Lung microvascular endothelial cell (primary cell): ENCODE measurements at places on chromosomes 4 and X. TPM values are rescaled to one million over a fixed set of nuclear protein-coding genes. Genes with fewer than 3 reads are reported as not detected.

FANCB gene
- 1.8 and 2.4 TPM in 2 replicates for total RNA-seq

SSX2B gene
- not detected in 2 replicates for total RNA-seq

PNMA5 gene
- total RNA-seq, result not detected in 2 replicates

RIPPLY1 gene
- not detected in 2 replicates for total RNA-seq

C4orf54 gene
- total RNA-seq, result under 0.01 TPM in 1 of 2 replicates, not detected in the other

GRCh38 chr4:176309046-176309445 lies 10.7 kb upstream of the SPCS3 start:
- no peak for DNase-seq

- no peak for DNase-seq
Measured at GRCh38 chr4:38866973-38867477, 581 bp upstream of the FAM114A1 start.

- no peak for DNase-seq
Measured at GRCh38 chr4:1105662-1106061, 7.7 kb downstream of the RNF212 start.

DNA sequence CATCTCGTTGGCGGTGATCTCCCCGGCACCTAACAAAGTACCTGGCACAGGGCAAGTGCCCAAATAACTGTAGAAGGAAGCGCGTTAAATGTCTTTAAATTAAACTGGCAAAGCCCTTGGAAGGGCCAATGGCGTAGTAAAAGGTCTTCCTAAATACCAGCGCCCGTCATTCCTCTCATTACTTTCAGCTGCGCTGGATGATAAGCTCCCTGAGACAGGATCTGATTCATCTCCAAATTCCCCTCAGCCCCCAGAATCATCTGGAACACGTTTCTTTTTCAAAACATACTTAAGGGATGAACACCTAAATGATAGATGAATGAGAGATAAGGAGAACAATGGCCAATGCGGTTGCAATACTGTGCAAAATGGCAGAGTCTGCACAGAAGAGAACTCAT lies 95.1 kb downstream of the AFAP1 start:
- peak; percentile 96 for DNase-seq

GRCh38 chr4:47839259-47839658 lies 1.4 kb upstream of the CORIN start:
- DNase-seq, result peak; percentile 20

- DNase-seq, result no peak
Measured at GRCh38 chr4:17932041-17932440, 89.5 kb downstream of the LCORL start.

DNA sequence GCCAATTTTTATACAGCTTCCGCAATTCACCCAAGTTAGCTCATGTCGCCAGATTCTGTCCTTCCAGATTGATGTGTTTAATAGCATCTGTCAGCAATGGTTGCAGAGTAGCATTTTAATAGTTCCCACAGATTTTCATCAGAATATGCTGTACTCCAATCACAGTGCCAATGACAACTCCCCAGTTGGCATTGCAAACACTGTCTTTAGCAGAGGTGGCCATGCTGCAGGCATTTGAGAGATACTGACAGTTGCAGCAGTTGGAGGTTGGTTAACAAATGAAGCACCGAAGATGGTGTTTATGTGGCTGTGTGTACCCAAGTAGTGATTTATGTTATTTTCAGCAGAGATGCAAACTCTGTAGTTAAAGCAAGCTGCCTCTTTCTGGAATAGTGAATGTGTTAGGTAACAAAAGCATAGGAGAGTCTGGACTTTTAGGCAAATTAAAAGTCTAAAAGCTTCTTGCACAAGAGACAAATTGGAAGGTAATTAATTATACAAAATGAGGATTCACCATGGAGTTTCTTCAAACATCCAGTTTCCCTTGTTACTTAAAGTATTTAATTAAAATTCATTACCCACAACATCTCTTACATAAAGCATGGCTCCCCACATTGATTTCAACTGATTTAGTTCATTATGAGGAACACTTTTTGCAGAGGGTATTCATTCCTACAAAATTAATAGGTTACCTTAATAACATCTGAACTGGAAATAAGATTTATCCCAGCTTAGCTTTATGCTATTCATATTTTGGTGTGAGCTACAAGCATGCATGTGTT lies 65.2 kb downstream of the PARM1 start:
- no peak for DNase-seq

GRCh38 chr4:134078230-134078914 lies 123.2 kb downstream of the PABPC4L start:
- no peak for DNase-seq

DNA sequence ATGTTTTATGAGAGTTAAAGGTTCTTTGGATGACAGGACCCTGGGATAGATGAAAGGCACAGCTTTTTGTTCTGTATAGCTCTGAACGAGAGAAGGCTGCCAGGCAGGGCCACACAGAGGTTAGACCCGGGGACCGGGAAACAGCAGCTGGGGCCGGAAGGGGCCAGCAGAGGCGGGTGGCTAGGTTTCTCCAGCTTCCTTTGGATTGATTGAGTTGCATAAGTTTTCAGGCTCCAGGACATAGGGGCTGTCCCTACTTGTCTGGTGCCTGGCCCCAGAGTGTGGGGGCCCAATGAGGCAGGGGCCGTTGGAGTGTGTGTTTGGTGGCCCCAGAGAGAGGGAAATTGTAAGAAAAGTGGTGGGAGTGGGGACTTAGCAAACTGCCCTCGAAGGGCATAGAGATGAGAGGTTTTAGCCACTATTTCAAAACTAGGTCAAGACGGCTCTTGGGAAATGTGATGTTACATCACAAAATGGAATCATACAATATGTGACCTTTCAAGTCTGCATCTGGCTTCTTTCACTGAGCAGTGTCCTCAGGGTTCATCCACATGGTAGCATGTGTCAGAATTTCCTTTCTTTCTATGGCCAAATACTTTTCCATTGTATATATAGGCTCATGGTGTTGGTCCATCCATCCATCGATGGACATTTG lies 3.7 kb downstream of the ZFP92 start:
- DNase-seq, result no peak
